Tongue (tissue), 3 donors: ENCODE measurements at places on chromosomes 16 and 17. TPM values are rescaled to one million over a fixed set of nuclear protein-coding genes. Genes with fewer than 3 reads are reported as not detected.

DNA sequence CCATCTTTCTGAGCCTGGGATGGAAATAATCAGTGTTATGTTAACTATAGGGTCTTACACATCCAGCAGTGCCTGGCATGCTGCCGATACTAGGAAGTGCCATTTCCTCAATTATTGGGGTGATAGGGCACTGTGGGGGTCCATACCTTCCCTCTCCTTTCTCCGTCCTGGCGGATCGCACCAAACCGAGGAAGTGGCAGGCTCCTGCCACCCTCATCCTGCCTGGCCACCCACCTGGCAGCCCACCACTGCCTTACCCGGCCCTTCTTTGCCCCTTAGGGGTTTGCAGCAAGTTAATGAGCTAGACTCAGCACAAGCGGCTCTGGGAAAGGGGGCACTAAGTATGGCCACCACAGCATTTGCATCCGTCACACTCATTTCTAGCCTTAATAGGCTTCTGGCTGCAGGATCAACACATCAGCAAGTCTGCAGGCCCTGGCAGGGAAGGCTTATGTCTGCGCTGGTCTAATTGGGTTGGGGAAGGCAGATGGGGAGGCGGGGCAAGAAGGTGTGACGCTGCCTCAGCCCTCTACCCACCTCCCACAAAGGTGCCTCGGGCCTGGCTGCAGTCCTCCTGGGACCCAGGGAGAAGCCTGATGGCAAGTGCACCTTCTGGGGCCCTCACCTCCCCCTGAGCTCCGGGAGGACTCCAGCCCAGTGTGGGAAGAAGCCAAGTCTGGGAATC is 28.6 kb downstream of the DCAKD start:
- DNase-seq: no peak

The MSL1 gene
- 70.4 TPM for total RNA-seq

DNA sequence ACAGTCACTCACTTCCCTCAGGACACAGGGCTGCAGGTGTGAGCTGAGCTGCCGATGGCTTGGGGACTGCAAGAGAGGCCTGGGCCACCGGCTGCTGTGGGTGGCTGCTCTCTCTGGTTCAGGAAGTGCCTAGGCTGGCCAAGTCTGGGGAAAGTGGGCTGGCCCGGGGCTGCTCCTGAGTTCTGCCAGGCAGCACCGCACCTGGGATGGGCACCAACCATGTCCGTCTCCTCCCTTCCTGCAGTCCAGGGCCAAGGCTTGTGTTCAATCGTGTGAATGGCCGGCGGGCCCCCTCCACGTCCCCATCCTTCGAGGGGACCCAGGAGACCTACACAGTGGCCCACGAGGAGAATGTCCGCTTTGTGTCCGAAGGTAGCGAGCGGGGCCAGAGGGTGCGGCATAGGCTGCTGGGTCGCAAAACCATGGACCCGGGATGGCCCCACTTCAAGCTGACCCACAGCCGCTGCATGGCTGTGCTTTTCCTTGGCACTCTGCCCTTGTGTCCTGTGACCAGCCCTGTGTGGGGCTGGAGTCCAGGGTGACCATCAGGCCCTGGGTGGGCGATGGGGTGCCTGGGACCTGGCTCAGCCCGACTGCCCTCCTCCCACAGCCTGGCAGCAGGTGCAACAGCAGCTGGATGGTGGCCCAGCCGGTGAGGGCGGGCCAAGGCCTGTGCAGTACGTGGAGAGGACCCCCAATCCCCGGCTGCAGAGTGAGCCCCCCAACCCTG is 1.8 kb upstream of the WDR90 start:
- DNase-seq: no peak

DNA sequence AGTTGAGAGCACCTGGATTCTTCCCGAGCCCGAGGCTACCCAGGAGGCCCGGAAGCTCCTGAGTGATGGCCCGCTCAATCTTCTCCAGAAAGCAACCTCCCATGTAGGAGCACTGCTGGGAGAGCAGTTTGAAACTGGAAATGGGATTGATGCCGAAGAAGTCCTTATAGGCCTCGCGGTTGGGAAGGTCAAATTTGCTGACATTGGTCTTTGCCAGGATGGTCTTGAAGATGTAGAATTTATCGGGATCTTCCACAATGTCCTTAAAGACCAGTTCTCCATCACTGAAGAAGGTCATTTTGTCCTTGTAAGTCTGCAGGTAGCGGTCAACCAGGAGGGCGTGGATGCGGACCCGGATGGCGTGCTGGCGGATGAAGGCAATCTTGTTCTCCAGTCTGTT is 49.7 kb downstream of the SRL start:
- no peak for DNase-seq

The KCNG4 gene
- total RNA-seq: not detected

The CIBAR2 gene
- total RNA-seq: not detected

DNA sequence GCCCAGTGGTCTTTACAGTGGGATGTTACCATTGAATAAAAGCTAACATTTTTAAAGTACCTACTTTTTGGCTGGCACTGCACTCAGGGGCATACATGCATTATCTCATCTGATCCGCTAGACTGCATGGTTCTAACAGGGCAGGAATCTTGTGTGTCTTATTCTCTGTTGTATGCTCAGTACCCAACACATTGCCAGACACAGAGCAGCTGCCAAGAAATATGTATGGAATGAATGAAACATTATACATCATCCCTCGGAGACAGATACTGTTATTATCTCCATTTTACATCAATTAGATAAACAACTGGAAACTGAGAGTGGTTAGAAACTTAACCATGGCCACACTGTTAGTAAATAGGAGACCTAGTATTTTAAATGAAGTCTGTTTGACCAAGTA is 74.1 kb upstream of the CDH11 start:
- DNase-seq: peak; percentile 85

GRCh38 chr16:30149250-30149930 is 26.4 kb upstream of the MAPK3 start:
- DNase-seq: no peak

DNA sequence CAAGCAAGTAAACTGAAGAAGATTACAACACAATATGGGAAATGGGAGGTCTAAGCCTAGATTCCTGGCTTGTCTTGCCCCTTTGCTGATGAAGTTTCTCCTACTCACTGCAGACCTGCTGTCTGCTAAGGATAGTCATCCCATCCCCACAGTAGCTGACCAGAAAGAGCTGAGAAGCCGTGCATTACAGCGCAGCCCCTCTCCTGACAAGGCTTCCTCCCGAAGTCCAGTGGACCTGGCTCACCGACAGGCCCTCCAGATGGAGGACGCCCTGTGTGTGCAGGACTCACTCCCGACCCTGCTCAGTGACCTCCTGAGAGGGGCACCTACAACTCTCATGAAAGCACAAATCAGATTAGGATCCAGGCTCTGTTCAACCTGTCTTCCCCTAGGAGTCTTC is 35.4 kb downstream of the KIAA0753 start:
- DNase-seq: no peak

- no peak for DNase-seq
These were observed 370.8 kb downstream of the SNX29 start for GRCh38 chr16:12347365-12347764.

The CD79B gene
- total RNA-seq: 7.7 TPM

- DNase-seq: no peak
These were observed 168.5 kb downstream of the MSI2 start for GRCh38 chr17:57424777-57425188.

DNA sequence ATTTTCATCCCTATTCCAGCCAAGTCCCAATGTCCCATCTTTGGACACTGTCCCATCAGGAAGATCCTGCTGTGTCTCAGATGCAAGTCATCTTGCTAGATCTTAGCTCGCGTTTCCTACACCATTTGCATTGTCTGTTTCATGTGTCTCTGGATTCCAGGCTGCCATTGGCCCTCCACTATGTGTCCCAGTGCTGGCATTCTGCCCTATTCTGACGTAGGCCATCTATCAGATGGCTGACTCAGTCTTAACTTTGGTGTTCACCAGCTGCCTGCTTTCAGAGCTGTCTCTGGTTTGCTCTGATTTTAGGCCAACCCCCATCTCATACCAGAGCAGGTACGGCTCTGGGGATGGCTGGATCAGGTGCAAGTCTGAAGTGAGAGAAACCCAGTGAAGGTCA is 300.9 kb upstream of the ASIC2 start:
- no peak for DNase-seq

GRCh38 chr17:45040459-45040858 is 11.0 kb downstream of the DCAKD start:
- no peak for DNase-seq

DNA sequence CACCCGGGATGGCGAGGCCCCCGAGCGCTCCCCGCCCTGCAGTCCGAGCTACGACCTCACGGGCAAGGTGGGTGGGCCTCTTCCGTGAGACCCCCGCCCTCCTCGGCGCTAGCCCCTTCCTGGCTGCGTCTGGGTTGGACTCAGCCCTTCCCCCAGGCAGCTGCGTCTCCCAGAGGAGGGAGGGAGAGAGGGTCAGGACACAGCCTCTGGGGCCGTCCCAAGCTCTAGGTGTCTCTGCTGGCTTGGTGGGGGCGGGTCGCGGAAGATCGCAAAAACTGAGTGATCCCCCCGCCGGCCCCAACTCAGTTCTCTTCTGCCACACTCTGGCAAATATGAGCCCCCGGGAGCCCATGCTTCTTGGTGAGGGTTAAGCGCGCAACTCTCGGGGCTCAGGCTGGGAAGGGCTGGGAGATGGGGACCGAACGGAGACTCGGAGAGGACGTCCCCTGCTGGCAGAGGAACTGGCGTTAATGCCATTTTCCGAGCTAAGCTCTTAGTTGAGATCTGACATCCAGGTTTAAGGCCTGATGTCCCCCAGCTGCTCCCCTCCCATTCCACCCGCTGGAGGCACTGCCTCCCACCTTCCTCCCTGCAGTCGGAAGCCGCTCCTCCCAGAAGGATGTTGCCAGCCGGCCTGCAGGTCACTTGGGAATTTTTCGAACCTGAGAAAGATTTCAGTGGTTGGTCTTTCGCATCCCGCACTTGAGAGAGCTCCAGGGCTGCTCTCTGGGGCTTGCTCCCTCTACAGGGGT is 419 bp downstream of the RAB37 start:
- DNase-seq: no peak

The NPIPB6 gene
- total RNA-seq: not detected
